GM23248 (cell line): ENCODE measurements at places on chromosomes 2 and 18. TPM values are rescaled to one million over a fixed set of nuclear protein-coding genes. Genes with fewer than 3 reads are reported as not detected.

The CDK15 gene
- 1.3 and 3.2 TPM in 2 replicates for total RNA-seq

The SLC11A1 gene
- not detected in 2 replicates for total RNA-seq

DNA sequence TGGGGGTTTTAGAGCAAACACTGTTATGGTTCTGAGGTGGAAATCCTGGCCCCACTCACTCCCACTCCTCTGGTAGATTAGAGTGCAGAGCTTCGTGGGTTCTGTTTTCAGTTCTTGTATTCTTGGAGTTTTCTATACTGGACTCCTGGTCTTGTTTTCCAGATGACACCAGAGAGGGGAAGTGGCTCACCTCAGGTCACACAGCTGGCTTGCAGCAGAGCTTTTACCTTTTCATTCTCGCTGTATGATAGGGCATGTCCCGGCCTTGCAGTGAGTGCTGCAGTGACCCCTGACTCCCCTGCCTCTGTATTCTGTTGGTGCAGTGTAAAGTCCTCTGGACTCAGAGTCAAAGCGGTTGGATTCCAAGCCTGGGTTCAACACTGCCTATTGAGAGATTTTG, 148.9 kb upstream of the MEX3C start:
- DNase-seq = no peak

The AKAIN1 gene
- total RNA-seq = not detected in 2 replicates

DNA sequence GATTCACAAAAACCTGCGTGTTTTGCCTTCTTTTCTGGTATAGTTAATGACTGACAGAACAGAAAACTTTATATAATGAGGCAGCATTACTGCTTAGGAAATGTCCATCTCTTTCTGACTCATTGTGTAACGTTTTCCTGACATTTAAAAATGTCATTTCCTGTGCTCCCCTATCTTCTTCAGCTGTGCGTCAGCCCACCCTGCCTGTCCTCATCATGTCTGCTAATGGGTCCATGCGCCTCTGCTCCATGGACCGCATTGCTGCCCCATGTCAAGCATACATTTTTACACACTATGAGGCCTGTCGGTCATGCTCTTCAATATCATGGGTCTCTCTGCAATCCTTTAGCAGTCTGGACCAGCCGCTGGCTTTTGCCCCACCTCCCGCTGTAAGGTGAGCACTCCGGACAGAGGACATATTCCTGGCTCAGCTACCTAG, 234.3 kb downstream of the CDCA7 start:
- no peak for DNase-seq

The EN1 gene
- total RNA-seq = 7.0 and 9.1 TPM in 2 replicates

The FAHD2A gene
- 13.4 and 23.8 TPM in 2 replicates for total RNA-seq

DNA sequence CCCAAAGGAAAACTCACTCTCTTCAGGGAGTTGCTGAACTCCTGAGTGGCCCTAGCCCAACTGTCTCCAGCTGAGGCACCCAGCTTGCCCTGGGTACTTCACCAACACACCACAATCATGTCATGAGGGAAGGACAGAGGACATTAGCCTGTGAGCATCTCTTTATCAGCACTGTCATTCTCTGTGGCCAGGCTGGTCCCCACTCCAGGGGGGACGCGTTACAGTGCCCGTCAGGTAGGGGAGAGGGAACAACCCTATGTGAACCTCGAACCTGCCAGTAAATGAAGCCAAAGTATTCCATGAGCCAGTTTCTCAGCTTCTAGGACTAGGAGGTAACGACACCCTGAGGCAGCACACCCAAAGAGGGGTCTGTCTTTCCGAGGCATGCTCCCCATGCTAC, 94.9 kb upstream of the MGAT4A start:
- no peak for DNase-seq

- DNase-seq = no peak
Measured at GRCh38 chr2:237137626-237138323, 52.1 kb downstream of the COPS8 start.

- no peak for DNase-seq
Measured at GRCh38 chr18:46723856-46724415, 32.9 kb downstream of the ST8SIA5 start.

- no peak for DNase-seq
Measured at GRCh38 chr2:182920631-182921056, 54.2 kb upstream of the FRZB start.

The TBC1D8 gene
- 2.6 and 3.4 TPM in 2 replicates for total RNA-seq

DNA sequence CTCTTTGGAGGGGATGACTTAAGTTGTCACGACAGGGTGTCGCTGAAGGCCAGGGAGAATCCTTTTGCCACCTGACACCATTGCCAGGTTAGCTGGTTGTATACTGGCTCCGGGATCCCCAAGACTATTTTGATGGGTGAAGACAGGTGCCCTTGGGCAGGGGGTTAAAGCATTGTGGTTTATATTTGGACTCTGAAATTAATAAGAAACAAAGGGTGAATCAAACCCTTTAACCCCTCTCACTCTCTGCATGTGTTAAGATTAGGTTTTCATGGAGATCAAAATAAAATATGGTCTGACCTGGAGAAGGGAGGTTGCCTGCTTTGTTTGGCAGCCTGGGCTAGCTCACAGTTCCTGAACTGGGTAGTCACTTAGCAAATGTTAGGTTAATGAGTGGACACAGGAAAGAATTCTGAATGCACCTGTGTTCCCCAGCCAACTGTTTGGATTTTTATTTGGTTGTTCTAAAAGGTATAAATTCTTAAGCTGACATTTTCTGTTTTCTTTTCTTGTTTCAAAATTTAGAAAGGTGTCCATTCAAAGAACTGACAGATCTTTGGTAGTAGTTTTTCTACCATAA, 301.7 kb downstream of the KCNS3 start:
- no peak for DNase-seq

- DNase-seq = no peak
Measured at GRCh38 chr2:158589303-158589702, 132.6 kb downstream of the PKP4 start.

- no peak for DNase-seq
Measured at GRCh38 chr2:215404348-215405012, 31.4 kb downstream of the FN1 start.

The SLC5A7 gene
- not detected in 2 replicates for total RNA-seq

DNA sequence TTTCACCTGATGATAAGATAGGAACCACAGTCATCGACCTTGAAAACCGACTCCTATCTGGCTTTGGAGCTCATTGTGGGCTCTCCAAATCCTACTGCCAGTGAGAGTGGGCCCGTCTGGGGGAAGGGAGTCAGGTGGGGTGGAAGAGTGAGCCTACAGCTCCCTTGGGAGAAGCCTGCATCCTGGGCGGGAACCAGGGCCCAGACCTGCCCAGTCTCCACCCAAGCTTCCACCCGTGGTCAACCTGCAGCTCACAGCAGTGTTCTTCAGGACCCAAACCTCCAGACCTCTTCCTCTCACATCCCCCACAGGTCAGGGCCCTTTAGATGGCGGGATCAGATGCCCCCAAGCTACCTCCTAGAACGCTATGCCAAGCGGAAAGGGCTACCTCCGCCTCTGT, 40.2 kb downstream of the LMAN2L start:
- no peak for DNase-seq

The PSMA8 gene
- not detected in 2 replicates for total RNA-seq

DNA sequence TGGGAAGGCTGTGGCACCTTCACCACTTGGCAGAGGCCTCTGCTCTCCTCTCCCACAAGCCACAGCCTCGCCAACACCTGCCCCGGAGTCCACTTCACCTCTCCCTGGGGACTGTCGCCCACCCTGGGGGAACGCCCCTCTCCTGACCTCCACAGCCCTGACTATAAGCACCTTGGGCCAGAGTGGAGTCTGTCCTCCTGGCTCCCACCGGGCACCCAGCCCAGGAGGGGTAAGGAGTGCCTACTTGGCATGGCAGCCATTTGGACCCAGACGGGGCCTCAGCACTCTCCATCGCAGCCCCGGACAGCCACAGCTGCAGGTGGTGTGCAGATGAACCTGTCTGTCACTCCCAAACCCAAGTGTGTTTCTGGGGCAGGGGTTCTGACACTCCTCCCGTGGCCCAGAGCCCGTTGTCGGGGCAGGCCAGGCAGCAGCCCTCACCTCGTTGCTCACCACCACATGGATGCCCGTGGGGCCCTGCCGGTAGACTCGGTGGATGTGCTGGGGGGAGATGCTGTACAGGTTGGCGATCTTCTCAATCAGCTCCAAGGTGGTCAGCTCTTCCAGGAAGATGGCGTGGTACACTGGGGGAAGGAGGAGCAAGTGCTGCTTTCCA, 53.5 kb downstream of the TFCP2L1 start:
- DNase-seq = no peak

- DNase-seq = no peak
Measured at GRCh38 chr2:42474765-42475454, 18.9 kb downstream of the KCNG3 start.

GRCh38 chr2:17979707-17980106, 101.2 kb downstream of the KCNS3 start:
- peak; percentile 89 for DNase-seq

The OTOS gene
- total RNA-seq = not detected in 2 replicates

GRCh38 chr2:224359569-224359968, 42.3 kb downstream of the FAM124B start:
- peak; percentile 33 for DNase-seq

GRCh38 chr2:171669121-171669520, 18.1 kb upstream of the DYNC1I2 start:
- no peak for DNase-seq

The SCYGR4 gene
- not detected in 2 replicates for total RNA-seq

The CETN1 gene
- total RNA-seq = not detected in 2 replicates

The MGAT4A gene
- under 0.01 TPM in 1 of 2 replicates, not detected in the other for total RNA-seq

The RGPD4 gene
- total RNA-seq = not detected in 2 replicates
